NCI-H2081 (cell line): ENCODE measurements at places on chromosomes 6 and 20.

GRCh38 chr6:110523451-110524021 lies 47.1 kb upstream of the SLC22A16 start:
- no peak for DNase-seq

DNA sequence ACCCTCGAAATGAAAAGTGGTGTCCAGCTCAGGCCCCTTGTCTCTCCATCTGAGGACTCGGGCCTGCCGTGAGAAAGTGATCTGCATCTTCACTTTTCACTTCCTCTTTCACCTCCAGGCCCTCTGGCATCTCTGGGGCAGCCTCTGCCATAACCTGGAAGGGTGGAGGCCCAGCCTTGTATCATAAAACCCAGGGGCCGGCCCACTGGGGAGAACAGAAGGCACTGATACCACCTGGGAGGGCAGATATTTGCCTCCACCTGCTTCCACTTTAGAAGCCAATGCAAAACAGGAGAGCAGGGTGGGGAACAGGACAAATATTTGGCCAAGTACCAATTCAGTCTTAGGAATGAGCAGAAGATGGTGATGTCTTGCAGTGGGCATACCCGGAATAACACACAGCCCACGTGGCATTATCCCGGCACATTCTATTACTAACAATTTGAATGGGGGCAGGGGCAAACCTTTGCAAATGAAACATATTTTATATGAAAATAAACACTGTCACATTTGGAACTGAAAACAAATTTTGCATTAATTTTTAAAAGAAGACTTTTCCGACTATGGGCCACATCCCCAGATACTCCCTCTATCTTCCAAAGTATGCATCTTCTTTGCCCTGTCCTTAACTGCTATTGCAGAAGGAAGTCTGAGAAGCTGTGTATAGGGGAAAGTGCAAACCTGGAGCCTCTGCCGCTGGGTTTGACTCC lies 69.2 kb upstream of the TBC1D7 start:
- DNase-seq = no peak

DNA sequence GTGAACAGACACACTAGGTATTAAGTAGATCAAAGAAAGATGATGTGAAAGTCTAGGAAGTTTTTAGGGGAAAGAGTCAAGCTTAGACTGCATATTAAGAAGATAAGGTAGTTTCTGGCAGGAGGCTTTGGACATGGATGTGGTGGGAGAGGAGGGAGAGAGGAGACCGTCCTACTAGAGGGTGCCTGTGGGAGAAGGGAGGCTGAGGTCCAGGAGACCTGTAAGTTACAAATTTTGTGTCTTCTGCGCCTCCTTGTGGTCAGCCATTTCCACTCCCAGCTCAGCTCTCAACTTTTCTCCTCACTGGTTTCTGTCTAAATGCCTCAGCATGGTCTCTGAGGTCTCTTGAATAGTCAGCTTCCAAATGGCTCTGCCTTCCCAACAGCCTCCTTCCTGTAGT lies 193.5 kb downstream of the UNC5CL start:
- peak; percentile 28 for DNase-seq

DNA sequence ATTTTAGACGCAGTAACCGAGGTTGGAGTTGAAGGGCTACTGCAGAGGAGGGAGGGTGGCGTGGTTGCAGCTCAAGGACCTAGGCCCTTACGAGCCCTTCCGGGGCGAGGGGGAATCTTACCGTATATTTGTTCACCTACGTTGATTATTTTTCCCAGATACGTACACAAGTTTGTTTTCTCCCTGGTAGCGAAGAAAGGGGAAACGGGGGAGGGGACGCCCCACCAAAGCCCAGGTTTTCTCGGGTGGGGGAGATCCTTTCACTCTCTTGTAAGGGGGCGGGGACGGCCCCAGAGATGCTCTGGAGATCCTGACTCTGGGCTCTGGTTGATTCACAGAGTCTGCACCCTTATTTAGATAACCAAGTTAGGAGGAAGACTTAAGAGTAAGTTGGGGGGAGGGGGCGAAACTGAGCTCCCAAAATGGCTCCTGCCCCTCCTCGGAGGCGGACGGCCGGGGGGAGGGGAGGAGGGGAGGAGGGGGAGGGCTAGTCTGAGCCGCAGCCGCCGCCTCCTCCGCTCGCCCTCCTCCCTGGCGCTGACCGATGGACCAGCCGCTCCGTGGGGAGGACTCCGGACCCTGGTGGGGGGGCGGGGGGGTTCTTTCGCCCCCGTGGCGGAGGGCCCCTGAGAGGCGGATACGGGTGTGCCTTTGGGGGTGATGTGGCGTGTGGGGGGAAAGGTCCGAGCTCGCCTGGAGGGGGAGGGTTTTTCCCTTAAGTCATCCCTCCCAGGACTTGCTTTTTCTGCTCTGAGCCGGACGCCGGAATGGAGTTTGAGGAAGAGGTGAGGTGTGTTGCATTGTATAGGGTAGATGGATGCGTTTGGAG lies 2.2 kb downstream of the BRD2 start:
- DNase-seq = peak; percentile 73

- no peak for DNase-seq
Measured at GRCh38 chr20:21063276-21063675, 42.9 kb downstream of the LINC00237 start.

GRCh38 chr20:25053255-25054031 lies 4.5 kb downstream of the ACSS1 start:
- DNase-seq = no peak

DNA sequence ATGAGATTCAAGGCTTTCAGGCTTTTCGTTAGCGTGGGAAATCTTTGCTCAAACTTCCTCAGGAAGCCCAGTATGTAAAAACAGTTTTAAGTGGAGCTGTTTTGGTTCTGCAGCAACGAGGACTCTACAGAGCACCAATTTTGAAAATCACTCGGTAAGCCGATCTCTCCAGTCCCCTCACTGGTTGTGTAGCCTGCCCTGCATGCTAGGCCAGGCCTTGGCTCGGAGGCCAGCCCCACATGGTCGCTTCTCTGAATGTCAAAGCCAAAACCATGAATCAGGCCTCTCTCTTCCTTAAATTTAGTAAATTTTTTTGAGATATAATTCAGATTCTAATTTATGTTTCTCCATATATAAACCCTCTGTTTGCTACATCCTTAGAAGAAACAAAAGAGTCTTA lies 108.0 kb downstream of the CHD6 start:
- no peak for DNase-seq
